ENCODE measurements at places on chromosomes 16 and 17.

GRCh38 chr16:18582902-18583301 is 21.0 kb upstream of the NOMO2 start:
- DNase-seq: no peak

- no peak for DNase-seq
Observed at GRCh38 chr17:81493198-81494038, 19.2 kb downstream of the ACTG1 start.

DNA sequence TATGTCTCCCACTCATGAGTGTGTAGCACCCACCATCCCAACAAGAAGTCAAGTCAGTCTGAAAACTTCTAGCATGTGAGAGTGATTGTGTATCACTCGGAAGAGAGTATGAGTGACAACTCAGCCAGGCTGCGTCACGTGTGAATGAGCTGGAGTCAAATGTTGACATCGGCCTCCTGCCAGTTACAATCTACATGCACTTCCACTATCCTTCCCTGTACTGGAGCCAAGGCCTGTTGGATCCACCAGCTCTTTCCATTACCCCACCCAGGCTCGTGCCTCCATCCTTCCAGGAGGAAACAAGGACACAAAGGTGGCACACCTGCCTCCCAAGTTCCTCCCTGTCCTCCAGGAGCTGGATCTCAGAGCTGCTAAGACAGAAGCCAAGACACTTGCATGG is 64.5 kb downstream of the ASIC2 start:
- DNase-seq: no peak

- no peak for DNase-seq
Observed at GRCh38 chr17:37060928-37061327, 112.2 kb downstream of the AATF start.

DNA sequence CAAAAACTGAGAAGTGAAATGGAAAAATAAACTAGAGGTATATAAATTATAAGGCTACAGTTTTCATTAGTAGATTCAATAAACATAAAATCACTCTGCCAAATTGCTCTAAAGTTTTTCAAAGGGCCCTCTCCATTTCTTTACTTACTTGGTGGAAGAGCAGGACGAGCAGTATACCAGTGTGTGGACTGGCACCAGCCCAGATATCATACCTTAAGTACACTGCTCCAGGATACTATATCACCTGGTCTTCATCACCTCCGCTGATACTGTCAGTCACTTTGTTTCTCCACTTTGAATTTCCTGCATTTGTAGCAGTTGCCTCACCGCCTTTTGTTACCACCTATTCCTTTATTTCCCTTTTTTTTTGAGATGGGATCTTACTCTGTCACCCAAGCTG is 37.6 kb downstream of the MAP3K3 start:
- DNase-seq: no peak

DNA sequence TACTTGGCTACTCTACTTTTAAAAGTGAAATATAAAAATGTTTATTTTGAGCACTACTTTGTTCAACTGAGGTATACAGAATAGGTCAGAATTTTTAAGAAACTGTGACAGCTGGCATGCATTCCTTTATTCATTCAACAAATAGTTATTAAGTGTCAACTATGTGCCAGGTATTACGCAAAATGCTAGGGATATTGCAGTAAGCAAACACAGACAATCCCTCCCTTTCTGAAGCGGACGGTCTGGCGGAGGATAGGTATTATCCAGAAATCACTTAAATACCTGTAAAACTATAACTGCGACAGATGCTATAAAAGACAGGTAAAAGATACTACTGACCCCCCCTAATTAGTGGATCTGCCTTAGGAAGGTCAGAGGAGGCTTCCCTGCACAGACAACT is 26.1 kb downstream of the METTL16 start:
- DNase-seq: no peak

DNA sequence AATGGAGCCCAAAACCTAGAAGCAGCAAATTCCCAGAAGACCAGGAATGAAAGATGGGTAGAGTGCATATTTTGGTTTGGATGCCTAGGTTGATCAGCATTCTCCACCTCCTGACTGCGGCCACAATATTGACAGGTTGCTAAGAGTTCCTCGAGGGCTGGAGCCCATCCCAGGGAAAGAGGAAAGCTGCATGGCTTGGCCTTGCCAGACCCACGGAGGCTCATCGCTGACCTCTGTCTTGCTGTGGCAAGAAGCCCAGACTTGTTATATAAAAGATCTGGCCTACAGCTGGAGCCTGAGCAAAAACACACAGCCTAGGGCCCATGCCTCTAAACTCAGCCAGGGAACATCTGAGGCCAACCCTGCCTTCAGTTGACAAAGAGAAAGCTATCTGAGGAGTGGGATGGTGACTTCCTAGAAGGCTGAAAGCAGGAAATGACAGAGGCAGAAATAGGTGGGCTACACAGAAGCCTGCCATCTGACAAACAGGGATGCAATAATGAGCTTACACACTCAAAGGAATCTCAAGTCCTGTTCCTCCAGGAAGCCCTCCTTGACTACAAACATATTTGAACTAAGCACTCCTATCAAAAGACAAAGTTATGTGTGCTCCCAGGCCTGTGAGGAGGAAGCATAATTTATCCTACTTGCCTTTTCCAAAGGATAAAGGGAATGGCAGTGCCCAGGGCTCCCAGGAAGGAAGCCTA is 22.5 kb upstream of the SLC35B1 start:
- no peak for DNase-seq

GRCh38 chr17:37081287-37081686 is 132.5 kb downstream of the AATF start:
- no peak for DNase-seq

DNA sequence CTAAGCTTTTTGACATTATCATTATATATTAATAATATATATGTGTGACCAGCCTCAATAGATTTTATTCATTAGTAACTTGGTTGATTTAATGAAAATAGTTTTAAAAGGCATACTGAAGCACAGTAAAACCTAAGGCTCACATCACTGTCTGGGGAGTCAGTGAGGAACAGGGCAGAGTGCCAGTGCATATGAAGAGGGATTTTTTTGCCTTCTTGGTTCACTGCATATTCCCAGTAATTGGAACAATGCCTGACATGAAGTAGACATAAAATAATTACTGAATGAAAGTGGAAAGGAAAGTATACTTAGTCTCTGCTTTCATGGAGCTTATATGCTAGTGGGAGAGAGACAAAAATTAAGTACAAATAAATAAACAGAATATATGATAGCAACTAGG is 81.1 kb downstream of the FTO start:
- no peak for DNase-seq

GRCh38 chr17:6780886-6781285 is 4.9 kb downstream of the FBXO39 start:
- no peak for DNase-seq

- DNase-seq: no peak
Observed at GRCh38 chr17:81387100-81388090, 7.9 kb upstream of the BAHCC1 start.

GRCh38 chr16:83913245-83913633 is 14.3 kb downstream of the MLYCD start:
- no peak for DNase-seq

DNA sequence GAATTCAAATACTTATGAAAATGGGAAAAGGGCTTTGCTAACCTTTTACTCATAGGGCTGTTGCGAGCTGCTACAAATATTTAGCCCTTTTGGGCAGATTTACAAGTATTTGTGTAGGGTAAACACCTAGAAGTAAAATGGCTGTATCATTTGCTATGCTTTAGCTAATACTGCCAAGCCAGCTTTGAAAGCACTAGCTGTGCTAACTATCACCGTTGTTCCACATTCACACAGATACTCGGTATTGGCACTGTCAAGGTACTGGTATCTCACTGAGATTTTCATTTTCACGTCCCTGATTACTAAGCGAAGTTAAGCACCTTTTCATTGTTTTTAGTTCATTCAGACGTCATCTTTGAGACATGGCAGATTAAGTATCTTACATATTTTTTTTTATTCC is 84.8 kb downstream of the GLG1 start:
- DNase-seq: no peak

DNA sequence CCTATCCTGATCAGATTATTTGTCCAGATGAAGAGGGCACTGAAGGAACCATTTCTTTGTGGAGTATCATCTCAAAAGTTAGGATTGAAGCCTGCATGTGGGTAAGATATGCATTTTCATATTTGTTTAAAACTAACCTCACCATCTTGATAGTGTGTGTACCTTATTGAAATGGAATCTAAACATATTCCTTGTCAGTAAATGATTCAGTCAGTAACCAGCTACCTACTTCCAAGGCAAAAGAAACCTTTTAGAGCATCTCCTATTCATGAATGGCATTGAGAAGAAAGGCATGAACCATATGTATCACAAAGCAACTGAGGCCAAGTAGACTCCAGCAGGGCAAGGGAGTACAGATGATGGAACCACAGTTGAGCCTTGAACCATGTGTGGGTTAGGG is 57.6 kb downstream of the VMP1 start:
- no peak for DNase-seq

DNA sequence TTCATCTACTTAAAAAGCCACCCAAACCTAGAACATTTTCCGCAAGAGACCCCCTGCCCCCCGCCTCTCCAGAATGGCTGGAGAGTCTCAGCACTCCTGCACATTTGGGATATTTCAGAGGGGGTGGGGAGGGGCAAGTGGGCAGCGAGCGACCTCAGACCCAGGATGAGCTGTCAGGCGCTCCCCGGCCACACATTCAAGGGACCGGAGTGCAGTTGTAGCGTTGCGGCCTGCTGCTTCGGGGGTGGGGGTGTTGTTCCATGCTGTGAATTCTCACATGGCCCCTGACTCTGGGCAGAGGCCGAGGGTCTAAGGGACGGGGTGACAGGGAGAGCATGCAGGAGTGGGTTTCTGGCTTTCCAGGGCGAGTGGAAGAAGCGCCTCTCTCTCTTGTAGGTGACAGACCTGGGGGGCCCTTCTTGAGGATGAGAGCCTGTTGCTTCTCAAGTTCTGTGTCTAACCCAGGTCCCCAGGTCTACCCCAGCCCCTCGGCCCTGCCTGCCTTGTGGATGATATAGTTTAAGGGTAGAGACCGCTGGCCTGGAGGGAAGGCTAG is 231.2 kb downstream of the SEC14L1 start:
- DNase-seq: no peak

DNA sequence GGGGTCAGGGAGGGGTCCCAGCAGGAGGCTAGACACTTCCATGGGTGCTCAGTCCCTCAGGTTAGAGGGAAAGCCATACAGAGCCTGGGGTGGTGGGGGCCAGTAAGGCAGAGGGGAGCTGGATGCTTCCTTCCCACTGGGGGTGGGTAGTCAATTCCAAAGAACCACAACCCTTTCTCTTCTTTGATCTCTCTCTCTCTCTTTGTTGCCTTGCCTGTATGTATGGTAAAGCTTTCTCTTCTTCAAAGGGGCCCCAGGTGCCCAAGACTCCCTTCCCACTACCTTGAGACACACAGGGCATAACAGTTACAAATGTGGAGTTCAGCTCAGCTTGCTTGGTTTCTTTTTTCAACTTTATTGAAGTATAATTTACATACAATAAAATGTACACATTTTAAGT is 30.5 kb upstream of the C1QL1 start:
- no peak for DNase-seq

DNA sequence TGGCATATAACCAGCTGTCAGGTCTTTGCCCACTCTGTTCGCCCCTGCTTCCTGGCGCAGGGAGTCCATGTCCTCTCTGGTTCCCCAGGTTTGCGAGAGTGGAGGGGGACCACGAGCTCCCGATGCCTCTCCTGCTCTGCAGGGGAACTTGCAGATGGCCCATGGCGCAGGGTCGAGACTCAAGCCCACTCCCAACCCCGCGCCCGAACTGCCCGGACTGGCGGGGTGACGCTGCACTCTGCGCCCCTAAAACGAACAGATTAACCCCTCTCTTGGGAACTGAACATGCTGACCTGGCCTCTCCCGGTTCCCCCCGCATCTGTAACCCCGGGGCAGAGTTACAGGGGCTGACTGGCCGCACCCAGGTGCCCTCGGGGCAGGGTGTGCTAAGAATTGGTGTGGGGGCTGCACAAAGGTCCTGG is 681 bp upstream of the PLA2G15 start:
- no peak for DNase-seq

DNA sequence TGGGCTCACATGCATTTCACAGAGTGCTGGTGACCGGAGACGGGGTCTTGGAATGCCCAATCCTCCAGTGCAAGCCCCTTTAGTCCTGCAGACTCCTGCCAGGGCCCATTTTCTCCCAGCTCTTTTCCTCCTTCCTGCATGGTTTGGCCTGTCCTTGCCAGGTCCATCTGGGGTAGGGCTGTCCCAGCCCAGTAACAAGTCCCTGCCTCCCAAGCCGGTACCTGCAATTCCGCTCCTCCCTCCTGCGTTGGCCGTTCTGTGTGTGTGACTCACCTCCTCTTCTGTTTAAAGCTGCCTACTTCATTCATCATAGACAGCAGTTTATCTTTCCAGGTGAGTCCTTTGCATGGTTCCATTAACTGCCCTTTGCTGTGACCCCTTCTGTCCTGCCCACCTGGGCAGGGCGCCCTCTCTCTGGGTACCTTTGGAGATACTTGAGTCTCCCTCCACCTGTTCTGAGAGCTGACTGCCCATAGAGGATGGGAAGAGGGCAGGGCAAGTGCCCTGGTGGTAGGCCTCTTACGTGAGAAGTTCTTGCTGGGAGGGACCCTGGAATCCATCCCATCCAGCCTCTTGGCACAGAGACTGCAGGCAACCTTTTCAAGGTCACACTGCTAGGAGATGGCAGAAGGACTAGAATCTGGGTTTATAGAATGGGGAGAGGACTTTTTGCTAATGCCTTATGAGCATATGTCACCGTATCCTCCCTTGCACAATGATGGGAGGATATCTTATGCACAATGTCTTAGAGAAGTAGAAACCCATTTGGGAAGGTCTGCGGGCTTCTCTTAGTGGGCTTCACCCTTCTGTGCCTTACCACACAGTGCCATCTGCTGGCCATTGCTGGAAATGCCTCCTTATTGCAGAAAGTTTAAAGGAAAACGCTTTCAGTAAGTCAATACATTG is 29.7 kb upstream of the LGALS9 start:
- peak; percentile 83 for DNase-seq

- no peak for DNase-seq
Observed at GRCh38 chr16:66908116-66908515, 10.6 kb downstream of the CDH16 start.

- DNase-seq: no peak
Observed at GRCh38 chr17:77441130-77441920, 300.6 kb downstream of the SEC14L1 start.

Measured in progenitor cell of endocrine pancreas (in vitro differentiated cells).